Activated naive CD4-positive, alpha-beta T cell treated with Interleukin-2 at 50 U/mL for 16 hours (primary cell): ENCODE measurements at places on chromosomes 12 and 14.

DNA sequence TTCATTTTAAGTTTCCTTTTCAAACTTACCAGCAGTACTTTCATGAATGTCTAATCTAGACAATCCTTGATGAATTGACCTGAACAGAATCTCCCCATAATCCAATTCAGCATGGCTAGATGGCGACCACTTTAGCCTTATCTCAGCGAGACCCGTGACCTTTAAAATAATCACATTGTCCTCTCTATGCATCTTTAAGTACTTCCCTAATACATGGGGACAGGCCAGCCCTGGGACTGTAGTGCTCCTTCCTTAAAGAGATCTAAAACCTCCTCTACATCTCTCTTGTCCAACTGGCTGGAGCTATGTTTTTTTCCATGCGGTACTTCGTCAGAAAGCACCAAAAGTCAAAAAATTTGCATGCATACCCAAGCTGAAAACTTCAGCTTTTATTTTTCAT, 746.0 kb downstream of the VRK1 start:
- no peak for DNase-seq

DNA sequence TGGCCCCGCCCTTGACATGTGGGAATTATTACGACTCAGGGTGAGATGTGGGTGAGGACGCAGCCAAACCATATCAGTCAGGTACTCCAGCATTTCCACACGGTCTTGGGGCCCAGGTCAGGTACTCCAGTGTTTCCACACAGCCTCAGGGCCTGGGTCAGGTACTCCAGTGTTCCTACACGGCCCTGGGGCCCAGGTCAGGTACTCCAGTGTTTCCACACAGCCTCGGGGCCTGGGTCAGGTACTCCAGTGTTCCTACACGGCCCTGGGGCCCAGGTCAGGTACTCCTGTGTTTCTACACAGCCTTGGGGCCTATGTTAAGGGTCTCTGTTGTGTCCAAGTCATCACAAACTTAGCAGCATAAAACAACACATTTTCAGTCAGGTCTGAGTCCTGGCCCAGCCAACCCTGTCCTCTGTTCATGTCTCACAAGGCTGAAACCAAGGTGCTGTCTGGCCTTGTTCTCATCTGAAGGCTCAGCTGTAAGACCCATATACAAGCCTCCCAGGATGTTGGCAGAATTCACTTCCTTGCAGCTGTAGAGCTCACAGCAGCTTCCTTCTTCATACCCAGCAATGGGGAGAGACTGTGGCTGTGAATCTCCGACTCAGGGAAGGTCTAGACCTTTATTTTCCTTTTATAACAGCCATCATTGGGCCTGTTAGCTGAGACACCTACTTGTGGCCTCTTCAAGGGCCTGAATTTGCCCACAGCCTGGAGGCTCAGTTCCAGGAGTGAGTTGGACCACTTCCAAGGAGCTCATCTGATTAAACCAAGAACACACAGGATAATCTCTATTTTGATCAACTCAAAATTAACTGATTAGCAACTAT, 107.6 kb upstream of the SFSWAP start:
- DNase-seq, result no peak

- no peak for DNase-seq
These were observed 190.8 kb upstream of the TMEM132C start for GRCh38 chr12:128076188-128076587.

GRCh38 chr12:69024413-69024812, 91.4 kb upstream of the CPM start:
- DNase-seq, result no peak

- DNase-seq, result no peak
These were observed 87.7 kb downstream of the PTPRB start for GRCh38 chr12:70549340-70550179.

DNA sequence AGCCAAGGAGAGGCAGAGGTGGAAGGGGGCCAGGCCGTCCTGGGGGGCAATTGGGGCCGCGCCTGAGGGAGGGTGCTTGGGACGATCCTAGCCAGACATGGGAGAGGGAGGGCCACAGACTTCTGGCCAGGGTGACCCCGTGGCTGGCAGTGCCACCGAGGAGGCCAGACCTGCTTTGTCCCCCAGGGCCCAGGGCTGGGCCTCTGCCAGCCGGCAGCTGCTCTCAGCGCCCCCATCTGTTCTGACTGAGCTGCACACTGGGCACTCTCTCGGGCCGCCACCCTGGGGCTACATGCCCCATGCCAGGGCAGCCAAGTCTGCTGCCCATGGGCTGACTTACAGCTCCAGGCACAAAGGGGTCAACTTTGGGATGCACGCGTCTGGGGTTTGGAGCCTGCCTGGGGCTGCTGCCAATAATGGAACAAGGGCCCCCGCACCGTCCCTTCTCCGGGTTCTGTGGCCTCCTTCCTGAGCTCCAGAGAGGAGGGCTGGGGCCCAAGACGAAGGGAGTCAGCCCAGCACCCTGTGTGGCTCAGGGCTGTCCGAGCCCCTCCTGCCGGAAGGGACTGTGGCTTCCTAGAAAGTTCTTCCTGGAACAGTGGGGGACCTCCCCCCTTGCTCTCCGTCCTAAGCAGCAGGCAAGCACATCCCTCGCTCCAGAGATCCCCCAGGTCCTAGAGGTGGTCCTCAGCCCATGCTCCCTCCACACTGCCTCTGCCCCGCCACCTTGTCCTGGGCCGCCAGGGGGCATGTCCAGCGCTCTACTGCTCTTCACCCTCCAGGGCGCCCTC, 1.1 kb downstream of the ADSS1 start:
- DNase-seq, result no peak

DNA sequence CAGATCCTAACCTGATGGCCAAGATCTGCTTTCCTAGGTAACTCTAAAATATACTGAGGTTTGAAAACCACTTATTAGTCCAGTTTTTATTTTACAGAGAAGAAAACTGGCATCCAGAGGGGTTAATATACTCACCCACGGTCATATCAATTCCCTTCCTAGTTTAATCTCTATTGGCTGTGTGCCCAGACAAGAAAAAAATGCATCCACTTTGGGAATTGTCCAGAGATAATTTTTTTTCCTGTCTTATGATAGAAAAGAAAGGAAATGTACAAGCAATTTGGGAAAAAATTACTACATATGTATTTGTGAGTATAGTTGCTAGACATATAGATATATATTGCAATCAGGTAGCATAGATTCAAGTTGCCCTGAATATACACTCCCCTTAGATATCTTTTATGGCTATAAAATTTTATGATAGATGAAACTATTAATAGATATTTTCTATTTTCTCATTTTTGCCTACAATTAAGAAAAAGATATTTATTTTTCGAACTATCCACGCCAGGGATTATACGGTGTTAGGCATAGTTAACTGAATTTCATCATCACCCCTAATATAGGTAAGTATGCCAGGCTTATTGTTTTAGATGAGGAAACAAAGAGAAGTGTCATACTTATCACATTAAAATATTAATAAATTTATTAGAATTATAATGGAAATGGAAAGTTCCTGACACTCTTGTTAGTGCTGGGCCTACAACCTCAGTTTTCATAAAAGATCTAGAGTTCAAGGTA, 100.5 kb upstream of the SLC38A2 start:
- DNase-seq, result no peak

GRCh38 chr14:55889124-55889523, 229.1 kb upstream of the PELI2 start:
- DNase-seq, result no peak

DNA sequence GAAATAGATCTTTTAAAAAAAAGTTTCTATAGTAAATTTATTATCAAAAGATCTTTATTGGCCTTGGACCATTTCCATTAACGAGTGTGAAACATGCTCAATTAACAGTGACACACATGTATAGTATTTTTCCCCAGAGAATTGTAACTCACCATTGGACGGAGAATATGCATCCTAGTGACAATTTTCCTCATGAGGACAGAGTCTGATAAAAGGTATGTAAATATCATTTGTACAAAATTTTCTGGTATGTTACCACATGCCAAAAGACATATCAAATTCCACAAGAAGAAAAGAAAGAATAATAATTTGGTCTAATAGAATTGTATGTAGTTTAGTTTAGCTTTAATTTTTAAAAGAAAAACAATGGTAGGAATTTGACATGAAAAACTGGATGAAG, 1096.0 kb upstream of the FLRT2 start:
- DNase-seq, result no peak

DNA sequence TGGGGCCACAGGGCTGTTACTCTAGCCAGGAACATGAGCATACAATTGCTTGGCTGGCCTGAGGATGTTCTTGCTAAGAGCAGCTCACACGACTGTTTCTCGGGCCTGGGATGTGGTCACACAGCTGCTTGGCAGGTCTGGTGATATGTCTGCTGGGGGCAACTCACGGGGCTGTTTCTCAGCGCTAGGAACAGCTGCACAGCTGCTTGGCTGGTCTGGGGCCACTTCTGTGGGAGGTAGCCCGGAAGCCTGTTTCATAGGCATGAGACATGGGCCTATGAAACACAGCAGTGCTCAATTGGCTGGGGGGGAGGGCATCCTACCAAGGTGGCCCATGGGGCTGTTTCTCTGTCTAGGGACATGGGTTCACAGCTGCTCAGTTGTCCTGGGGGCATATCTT, 73.4 kb upstream of the DDHD1 start:
- no peak for DNase-seq

GRCh38 chr12:119432949-119433348, 98.4 kb downstream of the CCDC60 start:
- no peak for DNase-seq

DNA sequence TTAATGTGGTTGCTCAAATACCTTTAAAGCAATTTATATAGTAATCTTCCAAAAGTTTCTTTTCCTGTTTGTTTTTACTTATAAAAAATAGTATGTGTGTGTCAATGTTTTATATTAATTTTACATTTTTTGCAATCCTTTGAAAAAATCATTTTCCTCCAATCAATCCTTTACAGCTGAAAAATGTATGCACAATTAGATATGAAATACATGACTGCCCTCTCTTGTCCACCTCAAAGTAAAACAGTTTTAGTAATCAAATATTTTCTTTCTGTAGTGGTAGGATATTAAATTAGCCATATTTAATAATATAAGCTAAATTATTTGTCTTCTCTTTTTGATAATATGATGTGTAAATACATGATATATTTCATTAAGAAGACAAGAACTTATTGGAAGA, 269.9 kb downstream of the ADAMTS20 start:
- DNase-seq, result no peak

DNA sequence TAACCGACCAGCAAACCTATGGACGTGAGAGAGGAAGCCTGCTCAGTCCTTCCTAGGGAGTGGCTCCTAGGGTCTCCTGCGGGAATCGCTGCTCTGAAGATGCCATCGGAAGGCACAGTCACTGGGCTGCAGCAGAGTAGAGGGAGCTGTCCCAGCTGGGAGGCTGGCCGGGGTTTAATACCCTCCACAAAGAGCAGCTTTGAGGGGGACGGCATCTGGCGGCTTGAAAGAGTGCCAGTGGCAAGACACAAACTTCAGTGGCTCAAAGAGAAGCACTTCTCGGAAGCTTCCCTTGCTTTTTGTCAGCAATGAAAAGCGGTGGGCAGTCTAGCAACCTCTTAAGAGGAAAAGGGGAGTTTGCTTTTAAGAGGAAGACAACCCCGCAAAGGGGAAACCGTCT, 114.6 kb downstream of the TMEM132C start:
- no peak for DNase-seq

DNA sequence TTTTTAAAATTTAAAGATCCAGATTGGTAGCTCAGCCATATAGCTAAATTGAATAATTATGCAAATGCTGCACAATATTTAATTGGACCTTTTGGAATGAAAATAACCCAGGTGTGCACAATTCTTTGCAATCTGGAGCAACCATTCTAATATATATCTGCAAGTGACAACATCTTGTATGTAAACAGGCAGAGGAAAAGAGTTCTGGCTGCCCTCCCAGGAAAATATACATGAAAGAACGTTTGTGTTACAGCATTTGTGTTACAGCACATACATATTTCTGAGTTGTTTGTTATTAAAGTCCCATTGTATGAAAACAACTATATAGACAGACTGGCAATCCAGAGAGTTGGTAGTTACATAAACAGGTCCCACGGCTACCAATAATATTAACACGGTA, 377.5 kb downstream of the DIO2 start:
- DNase-seq, result no peak

- DNase-seq, result no peak
These were observed 107.0 kb downstream of the ATXN7L3B start for GRCh38 chr12:74644681-74645080.

GRCh38 chr12:88860851-88861250, 280.6 kb upstream of the KITLG start:
- DNase-seq, result no peak

DNA sequence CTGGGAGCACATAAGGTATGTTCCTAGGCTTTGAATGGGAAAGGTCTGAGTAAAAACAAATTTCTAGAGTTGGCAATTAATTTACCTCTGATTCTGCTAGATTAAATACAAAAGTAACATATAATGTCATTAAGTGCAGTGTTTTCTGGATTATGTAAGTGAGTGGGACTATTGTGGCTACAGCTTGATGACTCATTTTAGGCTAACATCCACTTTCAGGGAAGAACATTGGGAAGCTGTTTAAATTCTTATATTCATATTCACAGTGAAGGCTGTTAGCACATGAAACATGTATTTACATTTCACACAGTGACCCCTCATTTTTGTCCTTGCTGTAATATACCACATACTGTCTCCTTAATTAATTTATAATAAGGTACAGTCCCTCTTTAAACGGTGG, 13.2 kb upstream of the BMAL2 start:
- DNase-seq, result no peak

DNA sequence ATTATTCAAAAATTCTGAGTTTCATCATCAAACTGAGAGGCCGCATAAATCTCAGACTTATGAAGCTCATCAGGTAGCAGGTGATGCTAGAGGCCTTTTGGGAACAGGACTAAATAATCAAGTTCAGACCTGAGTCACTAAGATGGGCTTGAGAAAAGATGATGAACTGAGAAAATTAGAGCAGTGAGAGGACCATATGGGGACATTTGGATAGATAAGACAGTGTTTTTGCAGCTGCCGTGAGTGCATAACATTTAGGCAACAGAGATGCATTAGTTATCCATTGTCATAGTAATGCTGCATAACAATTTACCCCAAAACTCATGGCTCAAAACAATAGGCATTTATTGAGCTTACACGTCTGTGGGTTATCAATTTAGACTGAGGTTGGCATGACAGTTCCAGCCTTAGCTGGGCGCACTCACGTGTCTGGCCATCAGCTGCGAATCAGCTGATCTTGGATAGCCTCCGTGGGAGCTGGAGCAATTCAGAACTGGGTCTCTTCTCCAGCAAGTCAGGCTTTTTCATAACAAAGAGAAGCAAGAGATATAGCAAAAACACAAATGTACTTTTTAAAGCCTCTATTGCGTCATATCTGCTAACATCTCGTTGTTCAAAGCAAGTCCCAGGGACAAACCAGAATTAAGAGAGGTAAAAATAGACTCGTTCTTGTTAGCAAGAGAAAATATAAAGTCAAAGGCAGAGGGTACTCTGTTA, 72.8 kb downstream of the CAPZA3 start:
- DNase-seq, result no peak

DNA sequence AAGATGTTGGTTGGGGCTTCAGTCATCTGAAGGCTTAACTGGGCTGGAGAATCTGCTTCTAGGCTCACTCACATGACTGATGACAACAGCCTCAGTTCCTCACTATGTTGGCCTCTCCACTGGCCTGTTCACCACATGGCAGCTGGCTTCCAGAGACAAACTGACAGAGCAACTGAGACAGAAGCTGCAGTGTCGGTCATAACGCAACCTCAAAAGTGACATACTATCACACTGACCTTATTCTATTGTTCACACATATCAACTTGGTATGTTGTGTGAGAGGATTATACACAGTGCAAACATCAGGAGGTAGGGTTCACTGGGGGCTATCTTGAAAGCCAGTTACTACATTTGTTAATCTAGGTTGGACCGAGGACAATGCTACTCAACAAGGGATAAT, 92.9 kb downstream of the PAWR start:
- DNase-seq, result no peak

- DNase-seq, result no peak
These were observed 57.2 kb upstream of the USP44 start for GRCh38 chr12:95608252-95609033.
